CD4-positive, alpha-beta T cell treated with Interleukin-2 at 100 ng/mL for 4 hours (primary cell): ENCODE measurements at places on chromosomes 12 and 14.

- no peak for DNase-seq
Observed at GRCh38 chr12:113142173-113142885, 6.8 kb upstream of the RASAL1 start.

DNA sequence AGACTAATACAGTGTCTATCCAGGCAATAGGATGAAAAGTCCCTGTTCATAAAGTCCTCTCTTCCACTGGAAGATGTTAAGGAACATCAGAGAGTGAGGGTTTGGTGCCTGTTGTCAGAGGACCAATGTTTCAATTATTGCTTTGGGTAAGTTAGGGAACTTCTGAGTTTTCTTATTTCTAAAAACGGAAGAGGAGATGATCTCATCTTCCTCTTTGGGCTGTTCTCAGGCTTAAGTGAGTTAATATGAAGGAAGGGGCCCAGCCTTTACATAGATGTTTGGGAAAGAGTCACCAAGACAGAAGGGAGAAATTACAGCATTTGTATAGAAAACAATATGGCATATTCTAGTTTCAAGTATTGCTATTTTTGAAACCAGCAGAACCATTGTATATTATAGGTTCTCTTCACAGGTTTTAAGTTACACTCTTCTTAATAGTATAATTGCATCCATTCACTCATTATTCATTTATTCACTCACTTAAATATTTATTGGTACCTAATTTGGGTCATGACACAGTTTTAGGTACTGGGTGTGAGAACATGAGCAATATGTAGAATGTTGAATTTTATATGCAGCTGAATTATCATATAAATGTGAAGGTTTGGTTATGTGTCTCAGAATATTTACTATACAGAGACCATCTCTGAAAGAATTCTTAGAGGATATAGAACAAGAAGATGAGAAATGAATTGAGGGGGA, 68.5 kb upstream of the LRIG3 start:
- no peak for DNase-seq

- no peak for DNase-seq
Observed at GRCh38 chr12:122474324-122474716, 26.4 kb downstream of the ZCCHC8 start.

DNA sequence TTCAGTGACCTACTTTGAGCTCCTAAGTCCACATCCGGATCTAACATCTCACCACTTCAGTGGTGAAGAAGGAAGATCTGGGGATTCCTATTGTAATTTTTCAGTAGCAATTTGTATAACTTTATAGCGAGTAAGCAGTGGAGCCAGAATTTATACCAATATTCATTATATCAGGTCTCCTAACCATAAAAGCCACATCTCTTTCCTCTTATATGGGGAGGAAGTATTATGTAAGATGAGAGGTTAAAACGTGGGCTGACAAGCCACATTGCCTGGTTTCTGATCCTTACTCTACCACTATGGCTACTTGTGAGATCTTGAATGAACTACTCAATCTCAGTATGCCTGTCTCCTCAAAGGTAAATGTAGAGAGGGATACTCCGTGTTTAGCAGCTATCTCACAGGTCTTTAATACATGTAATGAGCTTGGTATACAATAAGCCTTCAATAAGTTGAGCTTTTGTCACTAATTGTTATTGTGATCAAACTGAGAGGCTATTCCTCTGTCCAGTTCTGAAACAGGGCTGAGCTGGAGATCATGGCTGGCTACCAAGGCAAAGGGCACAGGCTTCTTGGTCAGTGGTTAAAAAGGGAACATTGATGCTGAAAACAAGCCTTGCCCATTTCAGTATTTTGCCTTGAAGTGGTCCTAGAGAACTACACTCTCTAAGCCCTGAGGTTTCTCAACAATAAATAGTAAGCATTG, 3.3 kb upstream of the TMEM117 start:
- peak; percentile 8 for DNase-seq

DNA sequence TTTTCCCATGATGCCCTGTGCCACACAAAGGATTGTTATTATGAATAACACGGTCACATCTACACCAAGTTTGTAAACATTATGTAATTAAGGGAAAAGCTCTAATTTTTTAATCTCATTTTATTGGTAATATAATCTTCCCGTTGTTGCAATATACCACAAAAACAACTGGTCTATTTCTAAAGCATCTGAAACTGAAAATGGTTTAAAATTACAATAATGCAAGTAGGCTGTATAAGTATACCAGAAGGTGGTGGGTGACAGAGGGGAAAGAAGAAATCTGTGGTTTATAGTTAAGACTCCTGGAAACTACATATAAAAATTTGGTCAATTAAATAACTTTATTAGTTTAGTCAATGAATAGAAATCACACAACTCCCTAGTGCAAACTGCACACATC, 5.2 kb downstream of the DDHD1 start:
- no peak for DNase-seq

DNA sequence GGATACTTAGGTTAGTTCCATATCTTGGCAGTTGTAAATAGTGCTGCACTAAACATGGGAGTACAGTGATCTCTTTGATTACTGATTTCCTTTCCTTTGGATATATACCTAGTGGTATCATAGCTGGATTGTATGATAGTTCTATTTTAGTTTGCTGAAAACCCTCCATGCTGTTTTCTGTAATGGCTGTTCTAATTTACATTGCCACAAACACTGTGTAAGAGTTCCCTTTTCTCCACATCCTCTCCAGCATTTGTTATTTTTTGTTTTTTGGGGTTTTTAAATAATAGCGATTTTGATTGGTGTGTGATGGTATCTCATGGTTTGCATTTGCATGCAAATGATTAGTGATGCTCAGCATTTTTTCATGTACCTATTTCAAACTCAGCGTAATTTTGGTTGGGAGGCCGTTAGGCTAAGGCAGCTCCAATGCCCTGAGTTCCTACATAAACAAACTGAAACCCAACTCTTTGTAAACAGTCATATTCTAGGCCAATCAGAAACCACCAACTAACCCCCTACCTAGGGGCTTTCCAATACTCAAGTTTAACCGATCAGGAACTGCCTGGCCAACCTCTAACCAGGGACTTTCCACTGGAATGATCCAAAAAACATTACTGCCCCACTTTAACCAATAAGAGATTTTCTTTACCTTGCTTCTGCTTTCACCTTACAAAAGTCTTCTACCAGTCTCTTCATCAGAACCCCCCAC, 171.6 kb downstream of the FBXL14 start:
- DNase-seq, result peak; percentile 8

DNA sequence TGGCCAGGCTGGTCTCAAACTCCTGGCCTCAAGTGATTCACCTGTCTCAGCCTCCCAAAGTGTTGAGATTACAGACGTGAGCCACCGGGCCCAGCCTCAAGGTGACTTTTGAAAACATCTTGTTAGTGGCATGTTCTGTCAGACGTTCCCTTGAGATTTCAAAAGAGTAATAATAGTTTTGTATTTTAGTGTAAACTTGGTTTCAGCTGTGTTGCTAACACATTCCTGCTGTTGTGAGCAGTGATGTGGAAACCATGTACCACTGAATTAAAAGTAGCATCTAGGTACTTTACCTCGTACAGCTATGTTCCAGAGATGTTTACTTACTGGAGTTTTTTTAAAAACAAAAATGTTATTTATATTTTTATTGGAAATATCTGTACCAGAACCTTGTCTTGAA, 111.3 kb downstream of the AEBP2 start:
- DNase-seq, result no peak

DNA sequence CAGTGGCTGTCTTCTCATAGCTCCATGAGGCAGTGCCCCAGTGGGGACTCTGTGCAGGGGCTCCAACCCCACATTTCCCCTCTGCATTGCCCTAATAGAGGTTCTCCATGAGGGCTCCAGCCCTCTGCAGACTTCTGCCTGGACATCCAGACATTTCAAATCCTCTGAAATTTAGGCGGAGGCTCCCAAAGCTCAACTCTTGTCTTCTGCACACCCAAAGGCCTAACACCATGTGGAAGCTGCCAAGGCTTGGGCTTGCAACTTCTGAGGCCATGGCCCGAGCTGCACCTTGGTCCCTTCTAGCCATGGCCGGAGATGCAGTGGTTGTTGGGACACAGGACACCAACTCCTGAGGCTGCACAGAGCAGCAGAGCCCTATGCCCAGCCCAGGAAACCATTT, 20.5 kb upstream of the PPP2R5C start:
- DNase-seq, result no peak

GRCh38 chr14:29710015-29710414, 217.6 kb downstream of the PRKD1 start:
- no peak for DNase-seq

DNA sequence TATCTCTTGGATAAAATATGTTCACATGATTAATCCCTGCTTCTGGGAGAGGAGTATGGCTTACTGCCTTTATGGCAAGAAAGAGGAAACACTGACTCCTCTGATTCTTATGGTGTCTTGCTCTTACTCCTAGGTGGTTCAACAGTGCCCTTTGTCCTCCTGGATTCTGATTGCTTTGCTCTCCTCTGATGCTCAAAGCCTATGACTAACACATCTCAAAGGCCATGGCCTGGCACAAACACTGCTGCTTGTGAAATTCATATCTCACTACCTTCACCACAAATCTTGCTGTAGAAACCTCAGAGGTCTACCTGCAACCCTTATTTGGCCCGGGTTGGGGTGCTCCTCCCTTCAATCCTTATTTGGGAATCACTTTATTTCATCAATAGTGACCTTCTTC, 217.2 kb downstream of the C12orf50 start:
- DNase-seq, result no peak

GRCh38 chr14:49962621-49963020, 69.7 kb downstream of the ARF6 start:
- DNase-seq, result no peak

- no peak for DNase-seq
Observed at GRCh38 chr12:124392271-124392666, 97.4 kb downstream of the RFLNA start.
